Muscle of arm (tissue), 14 donors: ENCODE measurements at places on chromosomes 2 and 18.

DNA sequence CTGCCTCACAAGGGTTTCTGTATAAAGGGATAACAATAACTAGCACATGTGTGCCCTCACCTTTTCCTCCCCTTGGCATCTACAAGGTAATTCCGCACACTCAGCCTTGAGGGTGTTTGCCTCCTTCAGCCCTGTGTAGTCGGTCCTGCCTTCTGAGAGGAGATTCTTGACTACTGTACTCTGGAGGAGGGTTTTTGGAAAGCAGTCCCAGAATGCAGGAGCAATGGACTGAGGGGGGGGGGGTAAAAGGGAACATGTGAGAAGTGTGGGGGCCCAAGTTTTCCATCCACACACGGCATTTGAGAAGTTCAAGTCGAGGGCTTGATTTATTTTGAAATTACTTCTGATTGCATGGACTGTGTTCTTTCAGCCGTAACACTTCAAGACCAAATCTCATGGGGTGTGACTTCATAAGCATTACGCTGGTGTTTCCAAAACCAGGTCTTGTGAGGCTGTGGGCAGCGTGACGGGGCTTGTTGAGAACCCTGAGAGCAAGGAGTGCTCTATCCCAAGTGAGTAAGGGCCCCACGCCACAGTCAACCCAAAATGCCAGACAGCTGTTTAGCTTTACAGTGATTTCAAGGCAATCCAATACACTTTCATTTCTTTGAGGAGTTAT lies 198.7 kb upstream of the MEIS1 start:
- DNase-seq: no peak

DNA sequence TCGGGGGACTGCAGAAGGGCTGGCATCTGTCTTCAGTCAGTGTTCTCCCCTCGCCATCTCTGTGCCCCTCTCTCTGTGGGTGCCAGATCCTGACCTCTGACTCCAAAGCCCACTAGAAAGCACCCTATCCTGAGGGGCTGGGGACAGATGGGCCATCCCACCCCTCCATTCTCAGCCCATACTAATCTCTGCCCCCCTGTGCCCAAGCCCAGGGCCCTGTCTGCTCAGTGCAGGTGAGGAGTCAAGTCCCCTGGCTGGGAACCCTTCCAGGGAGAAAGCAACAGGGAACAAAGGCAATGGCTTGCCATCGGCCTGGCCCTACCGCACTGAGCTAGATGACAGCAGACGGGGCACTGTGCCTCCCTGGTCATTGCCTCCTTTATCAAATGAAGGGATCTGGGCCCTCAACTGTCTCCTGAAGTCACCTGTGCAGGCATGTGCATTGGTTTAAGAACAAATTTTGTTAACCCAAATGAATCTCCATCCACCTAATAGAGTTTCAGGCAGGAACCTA lies 42.7 kb upstream of the ID2 start:
- no peak for DNase-seq

DNA sequence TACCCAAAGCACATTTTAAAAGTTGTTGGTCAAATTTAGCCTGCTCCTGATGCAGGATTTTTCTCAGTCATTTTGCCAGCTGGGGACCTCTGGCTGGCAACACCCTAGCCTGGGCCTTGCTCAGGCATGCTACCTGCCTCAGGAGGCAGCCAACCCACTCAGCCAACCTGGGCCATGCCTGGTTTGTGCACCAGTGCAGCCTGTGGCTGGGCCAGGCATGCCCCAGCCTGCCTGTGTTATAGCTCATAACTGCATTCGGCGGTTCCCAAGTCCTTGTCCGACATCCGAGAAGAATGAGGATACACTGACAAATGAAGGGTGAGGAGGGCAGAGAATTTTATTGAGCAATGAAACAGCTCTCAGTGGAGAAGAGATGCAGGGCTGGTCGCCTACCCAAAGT lies 608.0 kb downstream of the SUCLG1 start:
- no peak for DNase-seq

DNA sequence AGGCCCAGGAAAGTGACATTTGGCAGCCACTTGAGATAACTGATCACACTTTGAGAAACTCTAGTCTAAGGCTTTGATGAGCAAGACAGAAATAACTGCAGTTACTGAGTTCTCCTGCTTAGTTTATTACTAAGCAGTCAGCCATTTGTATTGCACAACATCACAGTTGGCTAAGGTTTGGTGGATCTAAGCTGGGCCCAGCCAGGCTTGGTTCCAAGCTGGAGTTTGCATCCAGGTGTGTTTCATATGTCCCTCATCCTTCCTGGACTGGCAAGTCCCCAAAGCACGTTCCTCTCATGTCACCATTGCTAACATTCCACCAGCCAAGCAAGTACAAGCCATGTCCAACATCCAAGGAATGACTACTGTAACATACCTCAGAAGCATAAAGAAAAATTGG lies 71.3 kb upstream of the ZNF532 start:
- DNase-seq: no peak

DNA sequence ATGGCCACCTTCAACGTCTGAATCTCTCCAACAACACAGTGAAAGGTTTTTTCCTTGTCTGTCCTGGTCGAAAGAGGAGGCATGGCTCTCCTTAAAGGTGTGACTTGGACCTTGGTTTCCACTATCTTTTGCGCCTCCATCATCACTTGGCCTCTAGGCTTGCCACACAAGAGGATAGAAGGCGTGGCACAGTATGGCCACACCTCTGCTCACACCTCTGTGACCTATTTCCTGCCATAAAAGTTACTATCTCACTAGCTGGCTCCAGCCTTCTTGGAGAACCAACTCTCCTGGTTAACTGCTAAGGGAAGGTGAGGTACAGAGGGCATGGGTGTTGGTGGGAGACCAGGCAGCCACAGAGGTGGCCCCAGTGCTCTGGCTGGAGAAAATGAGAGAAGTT lies 165.9 kb downstream of the UXS1 start:
- no peak for DNase-seq

DNA sequence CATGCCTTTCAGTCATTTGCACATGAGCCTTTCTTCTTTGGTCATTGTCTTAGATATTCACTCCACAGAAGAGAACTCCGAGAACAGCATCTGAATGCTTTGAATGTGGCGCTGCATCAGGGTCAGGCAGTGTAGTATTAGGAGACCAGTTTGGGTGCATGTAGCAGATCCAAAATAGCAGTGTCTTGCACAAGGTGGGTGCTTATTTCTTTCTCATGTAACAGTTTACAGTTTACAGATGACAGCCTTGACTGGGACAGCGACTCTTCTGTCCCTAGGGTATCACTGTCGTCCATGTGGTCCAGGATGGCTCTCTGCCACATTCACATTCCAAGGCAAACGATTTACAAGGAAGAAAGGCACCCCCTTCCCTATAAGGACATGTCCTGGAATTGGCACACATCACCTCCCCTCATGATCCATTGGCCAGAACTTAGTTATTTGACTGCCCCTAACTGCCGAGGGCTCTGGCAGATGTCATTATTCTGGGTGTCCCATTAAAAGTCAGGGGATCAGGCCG lies 101.0 kb downstream of the STPG4 start:
- no peak for DNase-seq

DNA sequence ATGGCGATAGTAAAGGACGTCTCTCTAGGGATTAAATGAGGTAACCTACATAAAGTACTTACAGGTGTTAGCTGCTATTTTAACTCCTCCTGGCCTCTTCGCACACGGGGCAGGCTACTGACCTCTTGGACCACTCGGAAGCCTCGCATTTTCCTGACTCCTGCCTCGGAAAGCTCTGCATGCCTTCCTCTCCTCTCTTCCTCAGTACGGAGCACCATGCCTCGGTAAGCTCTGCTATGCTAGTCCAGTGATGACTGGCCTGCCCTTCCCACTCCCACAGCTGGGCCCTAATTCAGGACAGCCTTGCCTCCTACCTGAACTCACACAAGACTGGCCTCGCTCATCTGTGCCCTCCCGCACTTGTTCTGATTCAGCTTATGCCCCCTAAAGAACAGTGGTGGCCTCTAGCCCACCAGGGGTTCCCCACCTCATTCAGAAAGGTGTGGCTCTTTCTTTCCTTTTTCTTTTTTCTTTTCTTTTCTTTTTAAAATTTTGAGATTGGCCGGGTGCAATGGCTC lies 22.7 kb upstream of the HPCAL1 start:
- no peak for DNase-seq

GRCh38 chr2:160402997-160403979 lies 90.3 kb downstream of the RBMS1 start:
- DNase-seq: no peak

- no peak for DNase-seq
Measured at GRCh38 chr2:145194673-145195072, 674.8 kb upstream of the ZEB2 start.

GRCh38 chr2:11343650-11344341 lies 640 bp downstream of the ROCK2 start:
- no peak for DNase-seq
